NCI-H1930 (cell line): ENCODE measurements at places on chromosomes 3 and 15.

DNA sequence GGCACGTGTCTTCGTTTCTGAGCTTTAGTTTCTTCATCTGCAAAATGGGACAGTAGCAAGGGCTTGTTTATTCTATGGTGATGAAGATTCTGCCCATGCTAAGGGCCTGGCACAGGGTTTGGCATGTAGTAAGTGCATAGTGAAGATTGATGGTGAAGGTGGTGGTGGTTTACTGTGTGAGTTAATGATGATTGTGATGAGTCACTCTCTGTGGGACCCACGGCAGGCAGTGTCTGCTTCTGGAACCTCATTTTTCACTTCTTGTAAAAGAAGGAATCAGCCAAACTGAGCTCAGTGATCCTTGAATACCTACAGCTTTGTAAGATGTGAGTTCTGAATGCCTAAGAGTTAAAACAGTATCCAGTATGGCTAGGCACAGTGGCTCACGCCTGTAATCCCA is 86.2 kb upstream of the LRTM1 start:
- DNase-seq, result no peak

DNA sequence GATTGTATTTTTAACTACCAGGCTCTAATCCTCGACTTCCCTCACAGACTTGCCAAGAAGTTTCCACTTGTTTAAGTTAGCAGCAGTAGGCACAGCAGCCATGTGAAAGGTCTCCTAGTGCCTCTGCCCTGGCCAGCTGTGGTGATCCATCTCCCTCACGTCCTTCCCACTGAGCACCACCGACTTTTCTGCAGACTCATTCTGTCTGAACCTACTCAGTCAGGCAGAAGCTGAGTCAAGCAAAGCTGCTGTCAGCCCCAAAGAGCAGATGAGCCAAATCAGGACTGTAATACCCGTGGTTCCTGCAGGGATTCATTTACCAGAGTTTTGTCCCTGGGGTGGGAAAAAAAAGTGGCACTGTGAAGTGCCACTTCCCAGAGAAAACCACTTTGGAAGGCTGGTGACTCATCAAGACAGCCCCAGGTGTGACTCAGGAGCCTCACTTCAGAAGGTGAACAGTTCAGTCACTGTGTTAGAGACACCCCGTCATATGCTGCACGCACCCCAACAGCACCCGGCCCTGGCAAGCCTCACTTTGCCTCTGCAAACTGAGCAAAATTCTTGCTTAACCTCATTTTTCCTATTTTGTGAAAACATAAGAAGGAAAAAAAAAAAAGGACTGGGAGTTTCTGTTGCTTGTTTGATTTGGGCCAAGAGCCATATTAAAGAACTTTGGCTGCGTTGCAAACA is 76.0 kb downstream of the WWTR1 start:
- no peak for DNase-seq

DNA sequence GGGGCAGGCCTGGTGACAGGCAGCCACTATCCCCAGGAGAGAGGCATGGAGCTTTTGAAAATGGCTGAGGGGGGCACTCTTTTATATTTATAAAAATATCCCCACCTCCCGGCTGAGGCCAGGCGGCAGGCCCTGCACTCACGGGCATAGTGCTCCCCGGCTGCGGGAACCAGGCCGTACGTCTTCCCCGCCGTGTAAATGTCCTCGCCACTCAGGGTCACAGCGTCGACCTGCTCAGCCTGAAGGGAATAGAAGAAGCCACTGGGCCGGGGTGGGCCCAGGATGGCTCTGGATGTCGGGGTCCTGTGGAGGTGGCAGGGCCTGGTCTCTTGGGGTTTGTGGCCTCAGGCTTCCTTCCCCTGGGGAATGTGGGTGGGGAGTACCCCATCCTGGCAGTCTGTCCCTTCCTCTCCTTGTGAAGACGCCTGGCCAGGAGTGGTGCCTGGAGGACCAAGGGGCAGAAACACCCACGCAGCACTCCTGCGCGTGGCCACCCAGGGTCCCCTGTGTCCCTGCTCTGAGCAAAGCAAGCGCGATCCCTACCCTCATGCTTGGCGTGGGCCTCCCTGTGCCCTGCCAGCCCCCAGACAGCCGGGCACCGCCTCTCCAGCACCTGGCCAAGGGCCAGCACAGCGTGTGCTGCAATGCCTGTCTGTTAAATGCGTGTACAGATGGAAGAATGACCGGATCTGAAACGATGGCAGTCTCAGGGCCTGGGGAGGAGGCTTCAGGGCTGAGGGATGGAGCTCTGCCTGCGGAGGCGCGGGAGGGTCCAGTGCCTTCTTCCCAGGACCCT is 18.9 kb downstream of the MELTF start:
- DNase-seq, result no peak

DNA sequence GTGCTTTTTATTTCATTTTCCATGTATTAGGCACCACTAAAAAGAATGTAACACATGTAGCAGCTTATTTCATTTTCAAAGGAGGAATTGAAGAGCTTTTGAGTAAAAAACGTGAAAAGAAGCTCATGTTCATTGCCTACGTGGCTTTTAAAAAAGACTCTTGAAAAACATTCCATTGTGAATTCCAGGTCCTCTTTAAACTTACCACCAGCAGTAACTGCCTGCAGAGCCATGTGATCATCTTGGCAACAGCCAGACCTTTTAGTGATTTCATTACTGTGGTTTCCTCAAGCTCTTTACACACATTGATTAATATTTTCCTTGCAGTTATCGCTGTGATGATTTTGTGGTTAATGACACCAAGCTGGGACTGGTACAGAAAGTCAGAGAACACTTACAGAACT is 43.8 kb upstream of the FBXL22 start:
- no peak for DNase-seq

DNA sequence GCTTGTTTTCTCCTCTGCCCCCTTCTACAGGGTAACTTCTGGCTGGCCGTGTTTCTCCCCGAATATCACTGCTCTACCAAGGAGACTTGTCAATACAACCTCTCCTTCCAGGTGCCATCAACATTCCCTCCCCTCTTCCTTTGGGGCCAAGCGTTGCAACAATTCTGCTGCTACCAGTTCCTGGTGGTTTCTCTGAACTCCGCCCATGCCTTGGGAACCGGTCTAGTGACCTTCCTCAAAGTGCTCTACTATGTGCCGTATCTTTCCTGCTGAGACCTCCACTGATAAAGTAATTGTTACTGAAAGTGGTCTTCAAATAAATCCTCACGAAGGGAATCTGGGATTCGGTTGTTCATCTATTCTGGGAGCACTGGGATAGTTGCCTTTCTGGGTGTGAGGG is 26.2 kb downstream of the PCSK6 start:
- DNase-seq, result no peak

DNA sequence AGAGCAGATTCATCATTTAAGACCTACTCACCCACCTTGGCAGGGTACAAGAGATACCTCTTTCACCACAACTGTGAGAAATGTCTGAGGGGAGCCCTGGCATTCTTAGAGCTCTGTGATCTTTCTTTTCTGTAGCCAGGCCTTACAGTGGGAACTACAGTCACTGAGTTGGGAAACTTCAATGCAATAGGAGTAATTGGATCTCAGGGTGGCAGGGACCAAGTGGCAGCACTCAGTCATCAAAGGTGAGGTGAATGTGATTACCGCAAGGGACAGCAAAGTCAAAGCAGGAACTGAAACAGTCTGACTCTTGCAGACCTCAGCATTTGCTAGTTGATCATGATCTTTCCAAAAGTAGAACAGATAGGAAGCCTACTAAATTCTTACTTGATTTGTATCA is 7.2 kb upstream of the MCF2L2 start:
- DNase-seq, result no peak

GRCh38 chr15:70092464-70093027 is 5.2 kb downstream of the TLE3 start:
- DNase-seq, result no peak
